Stimulated activated CD4-positive, alpha-beta T cell treated with anti-CD3 and anti-CD28 coated beads, Interleukin-15, amount 100 ng/mL, for 1 hour (primary cell): ENCODE measurements at places on chromosomes 1 and 21.

DNA sequence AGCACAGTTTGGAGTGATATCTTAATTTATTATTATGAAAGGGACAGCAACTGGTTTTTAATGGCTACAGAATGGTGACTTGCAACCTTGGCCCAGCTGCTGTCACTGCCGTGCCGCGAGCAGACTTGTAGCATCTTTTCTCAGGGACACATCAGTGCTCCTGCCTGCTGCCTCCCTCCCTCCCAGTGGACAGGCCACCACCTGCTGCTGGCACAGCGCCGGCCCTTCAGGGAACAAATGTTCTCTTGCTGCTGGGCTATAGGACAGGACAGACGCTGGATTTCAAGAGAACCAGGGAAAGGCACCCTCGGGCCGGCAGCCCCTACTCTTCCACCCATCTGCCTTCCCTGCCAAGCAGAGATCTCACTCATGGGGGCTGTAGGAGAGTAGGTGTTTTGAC, 413.8 kb upstream of the NFIA start:
- DNase-seq = no peak

- DNase-seq = no peak
Observed at GRCh38 chr1:206001476-206001888, 1.7 kb downstream of the RAB7B start.

GRCh38 chr1:179888071-179888470, 6.0 kb downstream of the TOR1AIP1 start:
- no peak for DNase-seq

DNA sequence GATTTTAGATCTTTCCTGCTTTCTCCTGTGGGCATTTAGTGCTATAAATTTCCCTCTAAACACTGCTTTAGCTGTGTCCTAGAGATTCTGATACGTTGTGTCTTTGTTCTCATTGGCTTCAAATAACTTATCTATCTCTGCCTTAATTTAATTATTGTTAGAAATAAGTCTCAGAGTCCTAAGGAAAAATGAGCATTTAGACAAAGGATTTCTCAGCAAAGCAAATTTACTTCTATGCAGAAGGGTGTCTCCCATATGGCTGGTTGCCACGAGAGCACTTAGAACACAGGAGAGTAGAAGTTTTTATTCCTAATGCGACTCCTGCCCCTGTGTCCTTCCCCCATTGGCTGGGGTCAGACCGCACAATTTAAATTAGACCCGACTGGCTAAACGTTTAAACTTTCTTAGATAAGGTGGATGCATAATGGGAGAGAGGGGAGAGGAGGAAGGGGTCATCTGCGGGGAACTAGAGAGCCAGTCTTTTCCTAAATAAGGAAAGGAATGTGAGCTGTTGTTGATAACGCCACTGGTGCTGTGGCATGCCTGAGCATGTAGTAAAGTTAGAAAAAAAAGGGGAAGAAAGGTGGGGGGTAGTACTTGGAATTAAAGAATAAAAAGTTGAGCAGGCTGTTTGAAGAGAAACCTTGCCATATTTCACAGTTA, 170.2 kb downstream of the DYRK1A start:
- DNase-seq = no peak

DNA sequence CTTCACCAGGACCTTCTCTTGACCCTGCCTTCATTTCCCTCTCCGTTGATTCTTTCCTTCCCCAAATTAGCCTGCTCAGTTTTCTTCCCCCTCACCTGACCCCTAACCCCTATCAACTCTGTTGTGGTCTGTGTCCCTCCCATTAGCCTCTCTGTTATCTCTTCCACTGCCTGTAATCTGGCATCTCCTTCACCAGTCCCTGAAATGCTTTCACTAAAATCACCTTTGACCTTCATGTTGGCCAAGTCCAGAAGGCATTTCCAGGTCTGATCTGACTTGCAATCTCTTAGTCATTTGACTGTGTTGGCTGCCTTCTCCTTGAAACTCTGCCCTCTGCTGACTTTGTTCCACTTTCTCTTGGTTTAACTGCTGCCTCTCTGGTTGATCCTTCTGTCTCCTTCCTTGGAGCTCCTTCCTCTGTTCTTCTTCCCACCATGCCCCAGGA, 28.2 kb downstream of the ATP8B2 start:
- no peak for DNase-seq

- no peak for DNase-seq
Observed at GRCh38 chr1:14340002-14340785, 258.3 kb upstream of the KAZN start.

DNA sequence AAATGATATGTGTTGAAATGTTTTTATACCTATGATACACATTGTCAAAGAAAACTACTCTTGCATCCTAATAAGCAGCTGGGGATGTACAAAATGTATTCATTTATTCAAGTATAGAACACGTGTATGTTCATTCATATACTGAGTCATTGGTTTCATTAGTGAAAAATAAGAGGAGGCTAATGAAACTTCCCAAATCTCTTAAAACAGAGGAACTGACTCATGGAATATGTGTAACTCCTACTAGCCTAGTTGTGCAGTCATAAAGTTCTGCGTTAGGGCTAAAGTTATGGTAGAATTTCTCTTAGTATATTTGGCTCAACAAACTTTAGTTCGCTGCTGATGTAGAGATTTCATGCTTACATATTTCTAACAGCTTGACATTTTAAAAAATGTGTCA, 441.6 kb downstream of the NCAM2 start:
- DNase-seq = no peak

DNA sequence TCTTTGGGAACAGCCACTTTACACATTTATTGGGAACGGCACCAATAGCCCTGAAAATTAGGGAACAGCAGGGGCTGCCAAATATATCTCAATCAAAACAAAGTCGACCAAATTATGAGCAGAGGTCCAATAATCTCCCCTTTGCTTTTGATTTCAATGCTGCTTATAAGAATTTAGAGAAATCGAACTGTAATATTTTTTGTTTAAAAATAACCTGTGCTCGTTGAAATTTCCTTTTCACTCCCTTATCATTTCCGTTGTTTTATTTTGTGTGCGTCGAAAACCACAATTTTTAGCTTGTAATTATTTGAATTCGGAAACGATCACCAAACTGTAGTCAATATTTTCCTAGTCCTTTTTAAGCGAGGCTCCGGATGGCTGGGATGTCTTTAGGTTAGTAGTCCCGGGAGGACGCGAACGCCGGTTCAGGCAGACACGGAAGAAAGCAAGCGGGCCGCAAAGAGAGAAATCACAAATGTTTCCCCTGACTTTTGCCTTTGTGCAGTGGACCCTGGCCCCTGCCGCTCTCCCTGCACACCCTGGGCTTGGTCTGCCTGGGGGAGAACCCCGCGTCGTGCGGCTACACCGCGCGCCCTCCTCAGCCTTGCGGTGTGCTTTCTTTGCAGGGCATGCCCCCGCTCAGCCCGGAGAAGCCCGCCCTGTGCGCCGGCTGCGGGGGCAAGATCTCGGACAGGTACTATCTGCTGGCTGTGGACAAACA, 2.3 kb downstream of the LHX9 start:
- no peak for DNase-seq

- DNase-seq = no peak
Observed at GRCh38 chr1:51512120-51512519, 6.9 kb downstream of the EPS15 start.

- no peak for DNase-seq
Observed at GRCh38 chr1:9844756-9845155, 21.0 kb upstream of the CLSTN1 start.

- no peak for DNase-seq
Observed at GRCh38 chr1:34763142-34763781, 3.7 kb downstream of the GJB4 start.

DNA sequence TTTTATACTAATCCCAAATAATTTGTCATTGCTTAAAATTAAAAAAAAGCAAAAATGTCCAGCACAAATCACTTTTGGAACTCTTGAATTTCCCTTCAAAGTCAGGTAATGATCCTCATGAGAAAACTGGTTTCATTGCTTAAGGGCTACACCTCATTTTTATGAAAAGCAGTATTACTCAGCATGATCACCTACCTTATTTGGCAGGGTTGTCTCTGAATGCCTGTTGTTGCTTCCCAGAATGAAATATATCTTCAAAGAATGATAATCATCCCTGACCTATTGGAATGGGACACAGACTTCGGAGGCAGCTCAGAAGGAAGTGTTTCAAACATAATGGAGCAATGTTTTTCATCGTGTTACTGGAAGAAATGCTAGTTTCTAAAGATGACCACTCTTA, 29.7 kb downstream of the C1orf21 start:
- no peak for DNase-seq

GRCh38 chr1:40627987-40628902, 37.2 kb downstream of the RIMS3 start:
- DNase-seq = no peak

GRCh38 chr1:23118957-23119792, 49.5 kb downstream of the LUZP1 start:
- DNase-seq = no peak

DNA sequence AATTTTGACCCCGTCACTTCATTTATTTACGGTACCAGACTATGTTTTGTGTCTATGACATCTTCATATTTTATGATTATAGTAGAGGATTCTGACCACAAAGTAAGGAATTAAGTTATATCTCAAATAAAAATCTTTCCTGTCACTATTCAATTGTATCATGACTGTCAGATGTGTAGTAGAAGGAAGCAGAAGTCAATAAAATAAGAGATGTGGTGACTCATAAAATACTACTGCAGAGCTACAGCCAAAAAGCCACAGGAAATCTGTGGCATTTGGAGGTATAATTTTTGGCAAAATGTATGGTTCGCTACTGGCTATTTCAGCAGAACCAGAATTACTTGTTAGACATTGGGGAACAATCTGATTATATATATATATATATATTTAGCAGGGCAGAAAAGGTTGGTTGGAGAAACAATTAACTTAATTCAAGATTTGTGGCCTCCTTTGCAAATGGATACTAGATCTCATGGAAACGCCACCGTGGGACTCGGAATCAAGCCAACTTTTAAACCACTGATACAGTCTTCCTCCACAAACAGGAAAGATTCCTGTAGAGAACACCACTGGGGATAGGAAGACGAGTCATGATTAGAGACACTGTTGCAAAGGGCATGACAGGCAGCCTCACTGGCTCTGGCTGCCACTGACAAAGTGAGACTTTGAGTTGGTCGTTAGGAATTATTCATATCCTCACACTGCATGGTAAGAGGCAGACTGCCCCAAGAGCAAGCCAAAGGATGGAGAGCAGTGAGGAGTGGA, 5.1 kb downstream of the FCRL2 start:
- no peak for DNase-seq

DNA sequence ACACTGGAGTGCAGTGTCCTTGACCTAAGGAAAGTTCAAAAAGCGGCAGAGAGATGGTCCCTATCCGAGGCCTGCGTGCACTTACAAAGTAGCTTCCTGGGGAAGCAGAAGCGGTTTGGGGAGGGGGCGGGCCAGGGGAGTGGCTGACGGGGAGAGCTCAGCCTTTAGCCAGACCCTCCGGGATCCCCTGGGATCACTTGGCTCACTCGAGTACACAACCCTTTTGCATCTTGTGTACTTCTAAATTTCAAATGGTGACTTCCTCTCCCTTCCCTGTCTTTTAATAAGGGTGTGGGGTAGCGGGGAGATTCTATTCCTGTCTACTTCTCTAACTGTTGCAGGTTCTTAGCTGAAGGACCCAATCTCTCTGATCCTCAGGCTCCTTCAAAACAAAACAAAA, 18.1 kb upstream of the SNX27 start:
- no peak for DNase-seq

DNA sequence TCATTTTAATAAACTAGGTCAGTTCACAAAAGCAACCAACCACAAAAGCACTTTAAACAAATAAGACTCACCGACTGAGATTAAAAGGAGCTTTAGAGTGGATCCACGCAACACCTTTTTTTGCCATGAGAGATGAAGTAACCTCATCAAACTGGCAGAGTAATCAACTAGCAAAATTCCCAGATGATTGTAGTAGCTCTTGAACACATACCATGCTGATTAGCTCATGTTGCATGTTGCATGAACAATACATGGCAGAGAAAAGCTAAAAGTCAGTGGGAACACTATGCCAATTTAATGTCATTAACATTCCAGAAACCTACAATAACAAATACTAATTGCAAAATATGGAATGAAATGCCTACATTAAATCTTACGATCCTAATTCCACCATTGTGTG, 4.1 kb downstream of the WARS2 start:
- no peak for DNase-seq

DNA sequence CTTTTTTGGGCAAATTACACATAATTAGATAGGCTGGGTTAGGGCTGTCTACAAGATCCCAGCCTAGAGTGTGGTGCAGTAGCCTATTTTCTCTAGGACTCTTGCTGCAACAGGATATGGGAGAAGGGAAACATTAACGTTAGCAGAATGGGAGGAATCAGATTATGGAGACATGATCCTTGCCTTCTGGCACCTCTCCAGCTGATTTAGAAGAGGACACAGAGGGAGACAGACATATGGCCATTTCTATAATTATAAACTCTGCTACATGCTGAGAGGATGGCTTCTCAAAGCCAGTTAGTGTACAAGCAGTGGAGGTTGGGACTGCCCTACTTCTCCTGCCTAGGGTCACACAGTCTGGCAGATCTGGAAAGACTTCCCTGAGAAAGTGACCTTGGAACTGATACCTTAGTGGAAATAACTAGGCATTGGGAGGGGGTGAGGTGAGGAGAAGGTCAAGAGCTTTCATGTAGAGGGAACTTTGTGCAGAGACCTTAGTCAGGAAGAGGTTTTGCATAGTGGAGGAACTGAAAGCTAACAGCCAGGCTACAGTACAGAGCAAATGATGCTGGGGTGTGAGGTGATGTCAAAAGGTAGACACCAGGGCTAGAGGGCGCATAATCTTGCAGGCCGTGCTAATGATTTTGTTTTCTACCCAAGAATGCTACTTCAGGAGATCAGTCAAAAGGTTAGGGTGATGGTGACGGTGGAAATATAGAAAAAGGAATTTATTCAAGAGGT, 1.2 kb upstream of the CD1D start:
- DNase-seq = no peak

DNA sequence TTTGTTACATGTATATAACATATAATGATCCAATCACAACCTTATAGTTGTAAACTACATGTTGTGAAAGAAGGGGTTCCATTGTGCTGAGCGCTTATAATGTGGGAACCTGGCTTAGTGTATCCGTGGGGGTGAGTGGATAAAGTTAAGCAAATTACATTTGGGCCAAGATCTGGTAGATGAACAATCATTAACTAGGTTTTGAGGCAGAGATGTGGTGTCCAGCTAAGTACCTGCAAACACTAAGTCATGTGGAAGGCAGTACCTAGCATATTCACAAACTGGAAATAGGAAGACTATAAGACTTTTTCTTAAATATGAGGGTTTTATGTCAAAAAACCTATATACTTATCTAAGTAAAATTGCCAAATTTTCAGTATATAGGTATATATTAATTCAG, 167.2 kb upstream of the PDE4B start:
- no peak for DNase-seq

- DNase-seq = no peak
Observed at GRCh38 chr1:56194701-56195300, 384.6 kb downstream of the PLPP3 start.

- DNase-seq = no peak
Observed at GRCh38 chr1:2439369-2439768, 27.0 kb upstream of the PEX10 start.

DNA sequence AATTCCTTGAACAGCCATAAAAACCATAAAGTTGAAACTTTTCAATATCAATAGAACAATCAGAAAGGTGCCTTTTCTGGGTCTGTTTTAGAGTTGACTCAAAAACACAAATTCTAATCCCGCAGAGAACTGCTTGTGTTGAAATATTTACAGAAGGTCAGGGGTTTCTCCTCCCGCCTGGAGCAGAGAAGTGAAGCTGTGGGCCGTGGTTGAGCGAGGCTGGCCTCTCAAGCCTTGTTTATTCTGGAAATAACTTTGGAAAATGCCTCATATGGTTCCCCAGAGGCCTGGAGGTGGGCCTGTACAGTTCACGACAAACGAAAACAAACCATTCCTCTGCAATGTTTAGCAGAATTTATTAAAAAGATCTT, 90.8 kb upstream of the ERRFI1 start:
- no peak for DNase-seq

GRCh38 chr1:22476566-22476965, 24.9 kb downstream of the ZBTB40 start:
- DNase-seq = no peak
